A673 (cell line): ENCODE measurements at places on chromosomes 4 and X. TPM values are rescaled to one million over a fixed set of nuclear protein-coding genes. Genes with fewer than 3 reads are reported as not detected.

The TLR3 gene
- total RNA-seq, result 1.8 and 2.5 TPM in 2 replicates

The PPP4R3C gene
- not detected in 2 replicates for total RNA-seq

The PHOX2B gene
- 0.09 and 0.13 TPM in 2 replicates for total RNA-seq

The LARP1B gene
- 20.3 and 21.5 TPM in 2 replicates for total RNA-seq

The LRRC66 gene
- 0.26 TPM in 1 of 2 replicates, not detected in the other for total RNA-seq

DNA sequence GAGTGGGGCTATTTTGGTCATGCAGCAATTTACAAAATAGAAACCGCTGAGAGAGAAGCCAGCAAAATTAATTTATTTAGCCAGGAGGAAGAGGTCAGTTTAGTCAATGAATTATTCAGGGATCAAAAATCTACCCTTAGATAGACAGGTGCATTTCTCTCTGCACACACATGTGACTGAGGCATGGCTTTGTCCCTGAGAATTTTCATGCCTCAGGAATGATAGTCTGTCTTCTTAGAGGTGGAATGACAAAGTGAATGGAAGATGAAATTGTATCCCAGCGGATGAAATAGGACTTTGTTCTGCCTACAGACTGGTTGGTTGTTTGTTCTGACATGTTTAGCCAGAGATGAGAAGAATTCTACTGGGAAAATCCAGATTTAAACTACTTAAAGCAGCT, 46.0 kb downstream of the ANKRD50 start:
- DNase-seq, result no peak

DNA sequence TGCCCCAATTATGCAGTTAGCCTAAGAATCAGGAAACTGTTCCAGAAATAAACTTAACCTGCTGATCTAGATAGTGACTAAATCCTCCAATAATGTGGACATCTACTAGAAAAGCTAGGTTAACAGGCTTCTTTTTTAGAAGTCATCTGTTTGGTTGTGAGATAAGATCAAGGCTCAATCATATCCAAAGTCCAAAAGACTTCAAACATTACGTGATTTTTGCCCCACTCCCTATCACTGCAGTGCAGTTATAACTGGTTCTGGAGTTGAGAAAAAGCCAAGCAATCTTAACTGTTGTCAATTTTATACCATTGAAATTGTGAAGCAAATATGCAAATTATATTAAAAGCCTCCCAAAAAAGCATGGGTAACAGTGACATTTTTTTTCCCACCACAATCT, 781.4 kb downstream of the KLHL13 start:
- DNase-seq, result no peak

DNA sequence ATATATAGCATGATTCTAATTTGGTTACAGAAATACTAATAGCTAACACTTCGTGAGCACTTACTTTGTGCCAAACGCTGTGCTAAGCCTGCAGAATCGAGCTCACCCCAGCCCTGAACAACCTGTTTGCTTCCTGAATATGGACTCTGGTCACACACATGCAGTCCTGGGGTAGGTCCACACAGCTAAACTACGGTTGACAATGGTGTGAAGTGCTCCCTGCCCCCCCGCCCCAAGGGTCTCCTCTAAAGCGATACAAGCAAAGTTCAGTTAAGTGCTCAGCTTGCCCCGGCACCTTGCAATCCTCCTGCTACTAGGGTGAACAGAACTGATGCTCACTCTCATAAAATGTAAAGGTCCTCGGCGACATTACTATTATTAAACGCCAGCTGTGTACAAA, 879 bp downstream of the FOXP3 start:
- DNase-seq, result no peak

- DNase-seq, result no peak
These were observed 28.6 kb upstream of the USP46 start for GRCh38 chr4:52687696-52688095.

DNA sequence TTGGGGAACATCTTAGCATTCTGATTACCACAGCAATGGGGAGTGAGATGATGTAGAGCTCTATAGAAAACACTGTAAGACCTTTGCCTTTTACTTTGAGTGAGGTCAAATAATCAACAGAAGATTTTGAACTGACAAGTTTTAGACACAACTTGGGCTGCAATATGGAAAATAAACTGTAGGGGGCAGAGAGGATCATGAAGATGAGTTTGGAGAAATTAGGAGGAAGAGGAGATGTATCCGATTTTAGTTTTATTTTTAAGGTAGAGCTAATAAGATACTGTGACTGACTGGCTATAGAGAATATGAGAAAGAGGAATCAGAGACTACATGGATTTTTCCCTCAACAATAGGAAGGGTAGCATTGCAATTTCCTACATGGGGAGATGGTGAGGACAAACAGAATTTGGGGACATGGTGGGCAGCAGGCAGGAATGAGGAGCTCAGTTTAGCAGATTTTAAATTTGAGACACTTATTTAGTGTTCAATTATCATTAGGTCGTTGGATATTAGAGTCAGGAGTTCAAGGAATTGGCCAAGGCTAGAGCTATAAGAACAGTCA, 563.1 kb downstream of the INPP4B start:
- peak; percentile 51 for DNase-seq

DNA sequence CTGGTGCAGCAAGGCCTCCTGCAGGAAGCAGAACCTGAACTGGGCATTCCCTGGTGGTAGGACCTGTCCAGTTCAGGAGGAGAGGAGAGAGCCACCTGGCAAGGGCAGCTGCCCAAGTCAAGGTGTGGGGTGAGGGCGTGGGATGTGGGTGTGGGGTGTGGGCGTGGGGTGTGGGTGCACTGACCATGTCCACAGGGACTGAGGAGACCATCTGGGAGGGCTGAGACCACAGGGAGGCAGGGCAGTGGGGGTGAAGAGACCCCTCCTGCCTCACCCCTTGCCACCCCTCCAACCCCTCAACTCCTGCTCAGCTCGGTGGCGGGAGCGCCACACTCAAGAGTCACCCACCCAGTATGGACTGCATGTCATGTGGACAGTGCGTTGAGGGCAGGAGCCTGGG, 117.9 kb downstream of the CPZ start:
- no peak for DNase-seq

DNA sequence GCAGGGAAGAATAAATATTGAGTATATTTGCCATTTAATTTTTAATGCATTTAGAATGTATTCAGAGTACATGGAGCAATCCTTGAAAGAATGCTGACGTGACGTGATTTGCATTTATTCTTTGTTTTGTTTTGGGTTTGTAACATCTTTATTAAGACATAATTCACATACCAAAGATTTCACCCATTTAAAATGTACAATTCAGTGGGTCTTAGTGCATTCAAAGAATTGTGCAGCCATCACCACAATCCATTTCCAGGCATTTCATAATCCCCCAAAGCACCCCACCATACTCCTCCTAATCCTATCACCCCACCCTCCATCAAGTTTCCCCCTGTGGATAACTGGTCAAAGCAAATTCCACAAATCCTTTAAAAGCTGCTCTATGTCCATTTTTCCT, 87.4 kb downstream of the FAM9B start:
- no peak for DNase-seq

- DNase-seq, result no peak
These were observed 200.8 kb downstream of the MGST2 start for GRCh38 chr4:139866276-139866962.

- DNase-seq, result no peak
These were observed 55.4 kb downstream of the NOP14 start for GRCh38 chr4:2907706-2908293.

GRCh38 chr4:90174621-90175023, 47.4 kb downstream of the CCSER1 start:
- no peak for DNase-seq

DNA sequence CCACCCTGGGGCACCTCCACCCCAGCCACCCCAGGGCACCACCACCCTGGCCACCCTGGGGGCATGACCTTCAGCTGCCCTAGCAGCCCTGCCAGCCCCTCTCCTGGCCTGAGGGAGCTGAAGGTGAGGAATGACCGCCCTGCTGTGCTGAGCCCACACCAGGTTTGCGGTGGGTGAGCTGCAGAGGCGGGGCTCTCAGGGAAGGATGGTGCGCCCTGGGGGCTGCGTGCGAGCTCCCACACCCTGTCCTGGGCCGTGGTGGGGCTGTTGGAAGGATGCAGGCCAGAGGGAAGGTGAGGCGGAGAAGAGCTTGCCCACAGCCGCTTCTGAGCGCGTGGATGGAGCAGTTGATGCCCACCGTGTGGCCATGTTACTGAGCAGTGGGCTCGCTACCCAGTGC, 17.7 kb downstream of the UVSSA start:
- no peak for DNase-seq

- peak; percentile 87 for DNase-seq
These were observed 231.9 kb upstream of the INTU start for GRCh38 chr4:127400731-127401346.
